ENCODE measurements at places on chromosomes 5 and 9.

- DNase-seq: no peak
Observed at GRCh38 chr9:28926306-28926705, 1353.0 kb upstream of the C9orf72 start.

GRCh38 chr5:116090302-116090701 is 5.5 kb downstream of the COMMD10 start:
- no peak for DNase-seq

DNA sequence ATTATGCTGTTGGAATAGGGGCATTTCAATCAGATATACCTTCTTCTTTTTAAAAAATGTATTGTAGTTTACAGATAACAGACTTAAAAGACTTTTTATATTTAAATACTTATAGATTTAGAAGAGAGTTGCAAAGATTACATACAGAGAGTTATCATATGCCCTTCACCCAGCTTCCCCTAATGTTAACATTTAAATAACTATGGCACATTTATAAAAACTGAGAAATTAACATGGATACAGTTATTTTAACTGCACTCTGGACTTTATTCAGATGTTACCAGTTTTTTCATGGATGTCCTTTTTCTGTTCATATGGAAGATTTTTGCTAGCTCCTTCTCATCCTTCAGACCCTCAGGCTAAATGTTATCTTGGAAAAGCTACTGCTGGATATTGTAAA is 123.2 kb downstream of the DOCK2 start:
- DNase-seq: no peak

DNA sequence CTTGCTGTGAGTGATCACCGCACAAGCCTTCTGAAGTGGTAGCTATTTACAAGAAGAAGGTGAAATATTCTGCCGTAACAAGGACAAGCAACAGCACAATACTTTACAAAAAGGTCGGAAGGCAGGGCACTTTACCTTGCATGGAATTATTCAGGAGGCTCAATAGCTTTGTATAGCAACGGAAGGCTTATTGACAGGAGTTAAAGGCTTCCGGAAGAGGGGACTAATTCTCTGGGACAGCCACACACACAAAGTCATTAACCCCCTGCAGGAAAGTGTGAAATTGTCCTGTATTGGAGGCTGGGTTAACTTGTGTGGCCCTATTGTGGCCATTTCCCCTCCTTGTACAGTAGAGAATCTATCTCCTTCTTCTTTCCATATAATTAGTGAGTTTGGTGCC is 199.3 kb upstream of the SEMA6A start:
- no peak for DNase-seq

DNA sequence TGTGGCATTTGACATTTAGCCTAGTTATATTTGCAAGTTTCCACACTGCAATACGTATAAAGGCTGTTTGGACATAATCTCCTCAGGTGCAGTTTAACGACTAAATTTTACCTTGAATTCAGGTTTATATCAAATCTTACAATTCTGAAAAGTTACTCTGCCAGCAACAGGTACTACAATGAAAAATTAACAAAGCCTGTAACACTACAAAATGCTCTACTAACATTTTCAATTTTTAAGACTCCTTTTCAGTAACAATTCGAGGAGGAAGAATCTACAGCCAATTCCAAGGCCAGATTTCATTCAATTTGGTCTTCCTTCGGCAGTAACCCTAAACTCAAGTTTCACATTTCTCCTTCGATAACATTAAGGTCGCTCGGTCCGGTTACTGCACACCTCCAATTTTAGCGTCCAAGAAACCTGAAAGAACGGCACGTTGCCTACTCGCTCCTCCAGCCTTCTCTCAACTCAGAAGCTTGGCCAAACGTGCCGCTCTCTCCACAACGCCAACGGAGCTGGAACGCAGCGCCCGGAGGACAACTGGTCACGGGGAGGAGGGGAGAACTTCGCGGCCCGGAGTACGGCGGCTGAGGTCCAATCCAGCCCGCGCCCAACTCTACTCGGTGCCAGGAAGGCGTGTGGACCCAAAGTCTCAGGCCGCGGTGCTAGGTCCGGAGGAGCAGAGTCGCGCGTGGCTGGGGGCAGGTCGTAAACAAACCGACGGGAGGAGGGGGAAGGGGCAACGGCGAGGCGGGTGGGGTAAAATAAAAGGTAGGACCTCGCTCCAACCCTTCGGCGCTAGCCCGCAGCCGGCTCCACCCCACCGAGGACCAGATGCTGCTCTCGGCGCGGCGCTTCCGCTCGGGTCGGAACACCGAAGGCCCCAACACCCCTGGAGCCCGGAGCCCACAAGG is 681 bp downstream of the FNIP1 start:
- DNase-seq: peak; percentile 13

GRCh38 chr9:75626860-75627259 is 263.6 kb upstream of the PCSK5 start:
- no peak for DNase-seq
